ENCODE measurements at places on chromosomes 1 and 21.

- no peak for DNase-seq
Measured at GRCh38 chr1:30929135-30929889, 20.8 kb upstream of the SDC3 start.

DNA sequence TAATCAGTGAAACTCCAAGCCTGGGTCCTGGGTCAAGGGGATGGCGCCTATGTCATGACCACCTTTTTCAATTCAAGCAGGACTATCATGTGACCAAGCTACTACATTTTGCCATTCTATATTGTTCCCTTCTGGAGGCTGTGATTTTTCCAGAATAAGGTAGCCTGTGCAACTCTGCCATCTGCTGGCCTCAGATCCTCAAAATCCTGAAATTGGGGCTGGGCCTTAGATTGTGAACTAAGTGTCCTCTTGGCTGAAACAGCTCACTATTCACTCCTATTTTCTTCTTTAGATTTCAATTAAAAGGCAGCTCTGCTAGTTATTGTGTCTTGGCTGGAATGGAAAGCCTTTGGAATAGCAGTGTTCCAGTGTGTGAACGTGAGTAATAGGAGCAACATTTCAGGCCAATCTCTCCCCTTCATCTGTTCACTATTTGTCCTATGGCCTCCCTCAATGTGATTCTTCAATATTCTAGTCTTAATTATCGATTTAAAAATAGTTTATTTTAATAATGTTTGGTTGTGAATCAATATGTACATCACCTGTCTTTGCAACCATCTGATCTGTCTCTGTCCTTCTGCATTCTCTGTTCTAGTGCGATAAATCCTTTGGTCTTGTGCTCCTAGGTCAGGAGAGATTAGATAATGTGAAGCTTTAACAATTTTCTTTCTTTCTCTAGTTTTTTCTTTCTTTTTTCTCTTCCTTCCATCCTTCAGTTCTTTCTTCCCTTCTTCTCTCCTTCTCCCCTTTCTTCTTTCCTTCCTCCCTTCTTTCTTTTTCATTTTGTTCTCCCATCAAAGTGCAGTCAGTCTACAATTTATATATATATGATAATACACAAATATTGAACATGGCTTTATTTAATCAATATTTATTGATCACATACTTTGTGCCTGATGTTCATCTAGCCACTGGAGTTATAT, 69.8 kb downstream of the CR1 start:
- no peak for DNase-seq

- no peak for DNase-seq
Measured at GRCh38 chr1:67169496-67169895, 3.2 kb downstream of the IL23R start.

- no peak for DNase-seq
Measured at GRCh38 chr1:112527266-112528010, 18.7 kb downstream of the WNT2B start.

DNA sequence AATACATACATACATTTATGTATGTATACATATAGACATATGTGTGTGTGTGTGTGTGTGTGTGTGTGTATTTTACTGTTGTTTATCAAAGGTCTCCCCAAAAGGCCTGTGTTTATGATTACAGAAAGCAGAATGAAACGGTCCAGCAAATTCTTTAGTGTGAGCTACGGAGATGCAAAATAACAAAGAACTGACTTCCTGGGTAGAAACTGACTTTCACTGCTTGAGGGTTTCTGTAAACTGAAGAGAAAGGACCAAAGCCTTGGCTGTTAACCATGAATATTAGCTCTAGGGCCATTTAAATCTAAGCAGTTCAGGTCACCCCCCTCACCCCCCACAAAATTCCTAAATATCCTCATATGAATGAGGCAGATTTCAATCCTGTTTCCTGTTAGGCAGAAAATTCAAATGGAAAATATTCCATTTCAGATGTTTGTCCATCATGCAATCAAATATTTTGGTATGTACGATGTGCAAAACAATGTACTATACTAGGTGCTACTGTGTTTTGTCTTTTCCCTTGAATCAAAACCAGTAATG, 213.2 kb downstream of the TGFB2 start:
- no peak for DNase-seq

Data from cerebellar nuclear complex (tissue), 1 donor.